ENCODE measurements at places on chromosomes 7 and 10. TPM values are rescaled to one million over a fixed set of nuclear protein-coding genes. Genes with fewer than 3 reads are reported as not detected.

GRCh38 chr7:1966631-1967200 is 266.0 kb downstream of the MAD1L1 start:
- peaks cover 26% of the 10 kb centered on the region for H3K36me3 ChIP-seq
- no peak overlapping the region for H3K27ac ChIP-seq
- no peaks in the 10 kb centered on the region for H3K27me3 ChIP-seq

DNA sequence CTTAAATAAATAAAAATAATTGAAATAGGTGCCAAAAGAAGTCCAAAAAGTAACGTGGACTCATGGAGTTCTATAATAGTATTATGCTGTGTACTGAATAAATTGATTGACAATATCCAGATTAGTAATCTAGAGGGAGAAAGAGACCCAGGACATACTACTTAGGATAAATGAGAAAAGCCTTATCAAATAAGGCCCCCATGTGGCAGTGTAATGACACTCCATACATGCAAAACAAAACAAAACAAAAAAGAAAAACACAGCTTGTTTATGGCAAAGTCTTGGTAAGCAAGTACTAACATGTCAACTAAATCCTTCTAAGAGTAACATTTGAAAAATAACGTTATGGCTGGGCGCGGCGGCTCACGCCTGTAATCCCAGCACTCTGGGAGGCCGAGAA is 3.6 kb upstream of the RUNDC3B start:
- no peak for DNase-seq
- peaks cover 18% of the 10 kb centered on the region for H3K27me3 ChIP-seq
- H3K36me3 ChIP-seq = no peaks in the 10 kb centered on the region
- H3K4me3 ChIP-seq = no peak overlapping the region
- peaks cover 6% of the 10 kb centered on the region for H3K4me1 ChIP-seq
- H3K27ac ChIP-seq = no peak overlapping the region

DNA sequence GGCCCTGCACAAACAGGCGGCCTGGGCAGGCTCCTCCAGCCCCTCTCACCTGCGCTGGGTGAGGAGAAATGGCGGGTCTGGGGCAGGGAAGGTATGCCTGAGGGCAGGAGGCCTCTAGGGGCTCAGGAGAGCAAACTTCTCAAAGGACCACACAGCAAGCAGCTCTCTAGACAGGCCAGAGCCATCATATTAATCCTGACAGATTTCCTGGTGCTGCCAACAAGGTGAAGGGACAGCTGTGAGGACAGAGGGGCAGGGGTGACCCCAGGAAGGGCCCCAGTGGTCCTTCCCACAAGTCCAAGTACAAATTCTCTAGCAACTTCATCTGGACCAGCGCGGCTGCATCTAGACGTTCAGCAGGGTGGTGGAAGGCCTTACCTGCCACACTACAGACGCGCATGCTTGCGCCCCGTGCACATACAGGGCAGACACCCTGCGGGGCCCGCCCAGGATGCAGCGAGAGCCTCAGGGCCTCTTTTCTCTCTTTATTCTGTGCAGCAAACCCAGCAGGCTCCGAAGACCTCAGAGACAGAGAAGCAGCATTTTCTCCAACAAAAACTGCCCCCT is 62.1 kb downstream of the ZRANB1 start:
- no peaks in the 10 kb centered on the region for H3K27me3 ChIP-seq
- H3K27ac ChIP-seq = no peak overlapping the region
- no peak for DNase-seq
- no peaks in the 10 kb centered on the region for H3K4me1 ChIP-seq
- H3K4me3 ChIP-seq = no peak overlapping the region

DNA sequence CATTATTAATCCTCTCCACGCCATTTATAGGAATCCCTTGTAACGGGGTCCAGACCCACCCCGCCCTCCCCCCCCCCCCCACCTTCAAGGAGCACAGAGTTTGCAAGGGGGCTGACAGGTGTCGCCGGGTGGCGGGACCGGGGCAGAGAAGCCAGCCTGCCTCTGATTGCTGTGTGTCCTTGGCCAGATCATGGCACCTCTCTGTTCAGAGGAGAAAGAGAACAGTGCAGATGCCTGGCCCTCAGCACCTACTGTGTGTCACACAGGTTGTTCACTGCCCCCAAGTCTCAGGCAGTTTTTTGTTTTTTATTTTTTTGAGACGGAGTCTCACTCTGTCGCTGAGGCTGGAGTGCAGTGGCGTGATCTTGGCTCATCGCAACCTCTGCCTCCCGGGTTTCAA is 5.4 kb upstream of the MICALL2 start:
- H3K36me3 ChIP-seq = no peaks in the 10 kb centered on the region
- H3K4me3 ChIP-seq = no peak overlapping the region
- no peak overlapping the region for H3K27ac ChIP-seq
- H3K27me3 ChIP-seq = no peaks in the 10 kb centered on the region
- DNase-seq = no peak
- no peaks in the 10 kb centered on the region for H3K4me1 ChIP-seq

DNA sequence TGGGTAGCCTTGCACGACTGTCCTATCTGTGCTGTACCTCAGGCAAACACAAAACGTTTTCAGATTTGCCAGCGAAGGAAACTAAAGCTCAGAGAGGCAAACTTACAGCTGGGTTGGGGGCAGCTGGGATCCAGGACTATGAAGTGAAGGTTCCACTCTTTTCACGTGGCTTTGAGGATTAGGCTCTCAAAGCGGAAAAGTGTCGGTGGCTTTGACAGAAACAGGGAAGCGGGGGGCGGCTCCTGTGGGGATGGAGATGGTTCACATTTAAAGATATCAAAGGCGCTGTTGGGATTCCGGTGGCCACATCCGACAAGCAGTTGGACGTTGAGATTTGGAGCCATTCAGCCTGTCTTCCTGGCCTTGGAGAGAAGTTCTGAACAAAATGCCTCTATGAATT is 958.3 kb upstream of the ZNF722 start:
- no peak for DNase-seq
- no peak overlapping the region for H3K4me3 ChIP-seq
- no peak overlapping the region for H3K27ac ChIP-seq
- H3K27me3 ChIP-seq = no peaks in the 10 kb centered on the region
- H3K36me3 ChIP-seq = no peaks in the 10 kb centered on the region

DNA sequence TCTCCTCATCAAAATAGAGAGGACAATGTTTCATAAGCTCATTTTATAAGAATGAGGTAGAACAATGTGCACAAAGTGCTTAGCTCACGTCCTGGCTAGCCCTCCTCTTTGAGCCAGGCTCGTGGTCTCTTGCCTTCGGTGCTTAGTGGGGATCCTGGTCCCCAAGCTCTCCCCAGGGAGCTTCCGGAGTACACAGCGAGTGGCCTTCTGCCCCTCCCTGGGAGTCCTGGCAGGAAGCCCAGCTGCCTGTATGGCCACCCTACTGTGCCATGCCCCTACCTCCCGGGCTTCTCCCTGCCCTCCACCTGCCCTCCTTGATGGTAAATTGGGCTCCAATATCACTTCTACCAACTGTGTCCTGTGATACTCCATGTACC is 868 bp downstream of the MYO1G start:
- H3K27ac ChIP-seq = peak overlapping the region; percentile 98
- peaks cover 53% of the 10 kb centered on the region for H3K36me3 ChIP-seq
- peak overlapping the region; percentile 98 for H3K4me3 ChIP-seq
- H3K27me3 ChIP-seq = no peaks in the 10 kb centered on the region
- peaks cover 69% of the 10 kb centered on the region for H3K4me1 ChIP-seq
- no peak for DNase-seq

- no peak for DNase-seq
- H3K27ac ChIP-seq = no peak overlapping the region
- no peak overlapping the region for H3K4me3 ChIP-seq
- peaks cover 12% of the 10 kb centered on the region for H3K4me1 ChIP-seq
Observed at GRCh38 chr7:110914263-110914662, 176.7 kb upstream of the LRRN3 start.

GRCh38 chr7:88546808-88547207 is 212.7 kb upstream of the ZNF804B start:
- H3K4me1 ChIP-seq = no peaks in the 10 kb centered on the region
- no peak overlapping the region for H3K4me3 ChIP-seq
- peak; percentile 3 for DNase-seq
- no peak overlapping the region for H3K27ac ChIP-seq
- no peaks in the 10 kb centered on the region for H3K36me3 ChIP-seq
- no peaks in the 10 kb centered on the region for H3K27me3 ChIP-seq

- peaks cover 5% of the 10 kb centered on the region for H3K27me3 ChIP-seq
- H3K4me3 ChIP-seq = no peak overlapping the region
- H3K36me3 ChIP-seq = no peaks in the 10 kb centered on the region
- DNase-seq = no peak
- H3K27ac ChIP-seq = no peak overlapping the region
Observed at GRCh38 chr7:91243591-91244301, 20.5 kb upstream of the FZD1 start.

GRCh38 chr10:122549636-122550035 is 10.9 kb upstream of the DMBT1 start:
- H3K36me3 ChIP-seq = no peaks in the 10 kb centered on the region
- no peak overlapping the region for H3K4me3 ChIP-seq
- peaks cover 2% of the 10 kb centered on the region for H3K27me3 ChIP-seq
- no peak overlapping the region for H3K27ac ChIP-seq

DNA sequence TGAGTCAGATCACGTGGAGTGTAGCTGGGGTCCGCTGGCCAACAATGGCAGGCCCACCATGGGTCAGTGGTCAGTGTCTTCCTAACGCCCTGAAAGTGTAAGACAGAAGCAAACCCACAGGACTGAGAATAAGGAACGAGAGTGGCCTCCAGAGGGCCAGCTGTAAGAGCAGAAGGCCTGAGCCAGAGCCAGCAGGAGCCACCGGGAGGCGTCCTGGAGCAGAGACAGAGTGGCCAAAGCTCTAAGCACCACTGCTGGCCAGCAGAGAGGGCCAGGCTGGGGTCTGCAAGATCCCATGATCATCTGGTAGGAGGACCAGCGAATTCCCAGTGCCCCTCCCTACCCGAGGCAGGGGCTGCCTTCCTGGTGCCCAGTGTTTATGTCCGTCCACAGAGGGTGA is 9.2 kb downstream of the CCDC201 start:
- no peak overlapping the region for H3K27ac ChIP-seq
- H3K27me3 ChIP-seq = no peaks in the 10 kb centered on the region
- no peak for DNase-seq

DNA sequence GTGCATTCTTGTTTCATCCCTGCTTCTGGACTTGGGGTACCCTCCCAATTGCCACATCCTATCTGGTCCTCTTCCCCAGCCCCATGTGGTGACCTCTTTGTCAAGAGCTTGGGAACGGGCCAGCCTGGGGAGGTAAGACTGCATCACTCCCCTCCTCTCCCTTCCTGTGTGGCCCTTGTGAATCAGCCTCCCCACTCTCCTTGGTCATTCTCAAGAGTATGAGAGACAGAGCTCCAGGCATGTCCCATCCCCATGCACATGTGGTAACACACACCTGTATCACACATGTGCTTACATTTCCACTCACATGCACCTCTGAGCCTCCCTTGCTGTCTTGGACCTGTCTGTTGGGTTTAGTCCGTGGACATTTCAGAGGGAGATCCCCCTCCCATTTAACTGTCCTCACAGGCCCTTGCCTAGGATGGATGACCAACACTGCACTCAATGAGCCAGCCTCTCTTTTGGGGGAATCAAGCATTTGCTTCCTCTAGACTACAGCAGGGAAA is 2.6 kb downstream of the MRPL43 start:
- peaks cover 15% of the 10 kb centered on the region for H3K4me1 ChIP-seq
- no peaks in the 10 kb centered on the region for H3K27me3 ChIP-seq
- peaks cover 27% of the 10 kb centered on the region for H3K36me3 ChIP-seq
- DNase-seq = no peak
- no peak overlapping the region for H3K4me3 ChIP-seq

- H3K4me3 ChIP-seq = no peak overlapping the region
- H3K36me3 ChIP-seq = no peaks in the 10 kb centered on the region
- H3K27me3 ChIP-seq = no peaks in the 10 kb centered on the region
- no peaks in the 10 kb centered on the region for H3K4me1 ChIP-seq
- no peak overlapping the region for H3K27ac ChIP-seq
Observed at GRCh38 chr7:112118581-112119566, 87.3 kb downstream of the DOCK4 start.

- peaks cover 27% of the 10 kb centered on the region for H3K4me1 ChIP-seq
- DNase-seq = no peak
- H3K27me3 ChIP-seq = peaks cover 71% of the 10 kb centered on the region
- H3K4me3 ChIP-seq = no peak overlapping the region
Observed at GRCh38 chr10:79982861-79983260, 34.0 kb upstream of the SFTPD start.

DNA sequence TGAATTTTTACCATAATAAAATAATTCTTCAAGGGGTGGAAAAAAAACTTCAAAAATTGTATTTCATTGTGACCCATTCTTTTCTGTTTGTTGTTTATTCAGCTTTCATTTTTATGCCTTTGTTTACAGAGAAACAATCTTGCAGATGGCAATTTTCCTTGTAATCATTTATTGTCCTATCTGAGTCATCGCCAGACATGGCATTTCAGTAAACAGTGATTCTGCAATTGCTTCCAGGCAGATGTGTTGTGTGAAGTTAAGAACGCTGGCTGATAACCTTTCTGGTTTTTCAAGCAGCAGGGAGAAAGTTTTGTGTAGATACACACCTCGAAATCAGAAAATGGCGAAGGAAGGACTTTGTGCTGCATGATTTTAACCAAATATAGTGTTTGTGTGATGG is 80.7 kb upstream of the RPA3 start:
- H3K36me3 ChIP-seq = peaks cover 17% of the 10 kb centered on the region
- H3K27me3 ChIP-seq = no peaks in the 10 kb centered on the region
- DNase-seq = no peak

DNA sequence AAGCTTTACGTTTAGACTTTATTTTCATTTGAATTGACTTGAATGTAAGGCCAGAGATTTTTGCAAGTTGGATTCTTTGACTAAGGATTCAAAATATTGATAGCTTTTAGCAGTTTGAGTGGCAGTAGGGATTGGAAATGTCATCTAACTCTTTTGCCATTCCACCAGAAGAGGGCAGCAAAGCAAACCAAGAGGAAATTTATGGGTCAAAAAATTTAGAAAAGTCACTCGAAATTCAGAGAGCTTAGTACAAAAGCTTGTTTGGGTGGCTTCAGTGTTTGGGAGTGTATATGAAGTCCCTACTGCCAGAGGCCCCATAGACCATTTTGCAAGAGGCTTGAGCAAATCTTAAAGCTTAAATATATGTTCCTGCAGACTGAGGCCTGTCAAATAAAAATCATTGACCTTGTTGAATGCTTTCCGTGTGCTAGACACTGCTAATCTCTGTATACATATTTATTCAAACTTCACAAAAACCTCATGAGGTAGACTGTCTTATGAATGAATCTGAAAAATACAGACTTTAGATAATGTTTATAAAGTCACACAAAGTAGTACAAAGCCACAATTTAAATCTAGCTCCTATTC is 44.6 kb upstream of the RSBN1L start:
- no peak overlapping the region for H3K4me3 ChIP-seq
- peak; percentile 10 for DNase-seq
- no peaks in the 10 kb centered on the region for H3K27me3 ChIP-seq
- no peaks in the 10 kb centered on the region for H3K4me1 ChIP-seq
- no peak overlapping the region for H3K27ac ChIP-seq

GRCh38 chr10:63865210-63865609 is 344.0 kb downstream of the REEP3 start:
- no peak overlapping the region for H3K4me3 ChIP-seq
- DNase-seq = no peak
- no peak overlapping the region for H3K27ac ChIP-seq
- H3K4me1 ChIP-seq = peaks cover 12% of the 10 kb centered on the region

ZNF117 gene
- total RNA-seq = 3.1 TPM

TFR2 gene
- total RNA-seq = 15.0 TPM

PON3 gene
- total RNA-seq = not detected

GPR85 gene
- not detected for total RNA-seq

CREB5 gene
- not detected for total RNA-seq

NKX1-2 gene
- total RNA-seq = not detected

PLXNA4 gene
- total RNA-seq = 0.15 TPM

SPDYE2 gene
- not detected for total RNA-seq

TUBAL3 gene
- not detected for total RNA-seq

ANXA8L1 gene
- total RNA-seq = not detected
